ENCODE measurements at places on chromosomes 7 and 10.

GRCh38 chr7:50202052-50202555 is 102.4 kb upstream of the IKZF1 start:
- DNase-seq, result no peak

- no peak for DNase-seq
These were observed 9.9 kb downstream of the CRPPA start for GRCh38 chr7:16411391-16411790.

DNA sequence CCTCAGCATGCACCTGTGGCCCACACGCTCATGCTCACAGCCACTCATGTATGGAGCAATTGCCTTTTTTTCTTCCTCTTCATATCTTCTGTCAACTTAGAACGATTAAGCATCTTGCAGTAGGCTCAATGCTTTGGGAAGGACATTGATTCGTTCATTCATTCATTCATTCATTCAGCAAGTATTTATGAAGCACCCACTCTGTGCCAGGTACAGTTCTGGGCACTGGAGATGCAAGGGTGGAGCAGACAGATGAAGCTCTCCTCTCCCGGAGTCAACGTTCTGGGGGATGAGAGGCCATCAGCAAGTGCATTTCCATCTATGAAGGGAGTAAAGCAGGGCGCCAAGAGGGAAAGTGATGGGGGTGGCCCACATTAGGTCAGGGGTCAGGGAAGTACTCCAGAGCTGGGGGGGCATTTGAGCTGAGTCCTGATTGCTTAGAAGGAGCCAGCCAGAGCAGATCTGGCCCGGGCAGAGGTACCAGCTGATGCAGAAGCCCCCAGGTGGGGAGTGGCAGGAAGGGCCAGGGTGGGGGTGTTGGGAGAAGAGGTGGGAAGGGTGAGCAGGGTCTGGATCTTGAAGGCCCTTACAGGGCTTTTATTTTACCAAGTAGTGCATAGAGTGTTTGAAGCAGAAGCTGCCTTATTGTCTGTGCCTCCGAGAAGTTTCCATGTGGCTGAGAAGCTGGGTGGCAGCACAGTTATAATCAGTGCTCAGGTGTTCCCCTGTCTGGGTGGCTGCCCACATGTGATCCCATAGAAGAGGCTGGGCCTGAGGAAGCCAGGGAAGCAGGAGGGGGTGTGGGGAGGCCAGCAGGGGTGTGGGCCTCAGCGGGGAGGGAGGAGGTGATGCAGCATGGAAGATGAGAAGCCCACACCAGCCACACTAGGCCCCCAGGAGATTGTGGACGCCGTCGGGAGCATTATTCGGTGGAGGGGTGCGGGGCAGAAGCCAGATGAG is 36.2 kb downstream of the CHST3 start:
- no peak for DNase-seq

DNA sequence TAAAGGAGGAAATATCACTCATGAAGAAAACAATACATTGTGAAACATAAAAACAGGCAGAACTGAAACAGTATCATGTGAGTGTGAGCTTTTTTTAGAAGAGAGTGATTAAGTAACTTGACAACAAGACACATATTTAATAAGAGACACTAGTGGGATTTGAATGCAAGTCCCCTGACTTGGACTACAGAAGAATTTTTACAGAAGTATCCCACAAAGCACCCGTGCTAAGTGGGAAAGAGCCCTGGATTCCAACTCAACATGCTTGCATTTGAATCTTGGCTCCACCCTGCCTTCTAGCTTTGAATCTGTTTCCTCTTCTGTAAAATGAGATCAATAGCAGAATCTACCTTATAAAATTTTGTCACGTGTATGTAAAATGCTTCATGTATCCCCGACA is 166.2 kb downstream of the ZNF365 start:
- no peak for DNase-seq
